ENCODE measurements at places on chromosomes 2 and 18. TPM values are rescaled to one million over a fixed set of nuclear protein-coding genes. Genes with fewer than 3 reads are reported as not detected.

Gene EHBP1
- 25.7 TPM for total RNA-seq

DNA sequence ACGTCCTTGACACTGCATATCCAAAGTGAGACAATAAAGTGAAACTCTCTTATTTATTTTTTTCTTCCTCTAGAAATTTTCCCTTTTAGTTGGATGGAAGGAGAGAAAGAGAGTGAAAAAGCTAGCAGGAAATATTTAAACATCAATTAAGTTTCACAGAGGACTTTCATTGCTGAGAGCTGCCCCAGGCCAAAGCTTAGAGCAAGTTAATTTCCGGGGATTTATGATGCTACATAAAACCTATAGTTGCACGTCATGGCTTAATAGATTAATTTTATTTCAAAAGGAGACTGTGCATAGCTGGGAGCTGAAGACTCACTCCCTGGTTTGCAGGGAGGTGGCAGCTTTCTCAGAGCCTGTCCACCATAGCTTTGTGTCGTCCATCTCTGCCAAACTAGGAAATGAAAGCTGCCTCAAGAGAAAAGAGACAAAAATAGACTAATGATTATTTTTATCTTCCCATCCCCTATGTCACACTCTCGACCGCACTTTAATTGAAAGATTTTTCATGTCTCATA, 323.3 kb upstream of the RAB6C start:
- no peak for DNase-seq

Gene SCG2
- 0.98 TPM for total RNA-seq

GRCh38 chr2:229282758-229283546, 11.9 kb upstream of the PID1 start:
- DNase-seq: peak; percentile 91

Gene SMYD1
- not detected for total RNA-seq

GRCh38 chr2:122737429-122738077, 982.1 kb downstream of the TSN start:
- peak; percentile 12 for DNase-seq

DNA sequence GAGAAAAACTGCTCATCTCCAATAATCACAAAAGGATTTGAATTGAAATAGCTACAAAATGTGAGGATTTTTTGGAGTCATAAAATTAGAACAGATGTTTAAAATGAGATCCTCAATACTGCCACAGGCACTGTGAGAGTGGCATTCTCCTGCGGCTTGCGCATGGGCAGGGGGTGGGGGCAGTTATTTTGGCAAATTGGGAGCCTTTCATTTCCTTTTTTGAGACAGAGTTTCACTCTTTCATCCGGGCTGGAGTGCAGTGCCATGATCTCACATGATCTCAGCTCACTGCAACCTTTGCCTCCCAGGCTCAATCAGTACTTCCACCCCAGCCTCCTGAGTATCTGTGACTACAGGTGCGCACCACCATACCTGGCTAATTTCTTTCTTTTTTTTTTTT, 42.4 kb downstream of the POMC start:
- DNase-seq: no peak

DNA sequence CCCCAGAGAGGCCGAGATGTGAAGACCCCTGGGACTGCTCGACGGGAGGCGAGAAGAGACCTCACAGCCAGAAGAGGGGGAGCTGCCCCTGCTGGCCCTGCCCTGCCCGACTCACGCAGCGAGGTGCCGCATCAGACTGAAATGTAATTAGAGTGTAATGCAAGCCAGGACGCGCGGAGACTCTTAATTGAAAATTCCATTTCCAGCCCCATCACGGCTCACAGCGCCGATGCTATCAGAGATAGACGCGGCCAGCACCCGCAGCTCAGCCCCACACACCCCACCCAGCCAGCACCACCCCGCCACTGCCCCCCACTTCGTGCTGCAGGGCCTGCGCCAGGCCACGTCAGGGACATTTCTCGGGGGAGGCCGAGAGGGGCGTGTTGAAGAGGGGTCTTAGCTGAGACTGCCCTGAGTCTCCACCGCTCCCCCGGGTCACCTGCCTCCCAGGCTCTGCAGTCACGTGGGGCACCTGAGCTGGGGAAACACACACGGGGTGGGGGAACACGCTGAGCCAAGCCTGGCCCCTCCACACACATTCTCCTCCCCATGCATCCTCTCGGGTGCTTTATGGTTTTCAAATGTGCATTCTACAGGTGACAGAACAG, 78.1 kb downstream of the TEX51 start:
- DNase-seq: no peak

DNA sequence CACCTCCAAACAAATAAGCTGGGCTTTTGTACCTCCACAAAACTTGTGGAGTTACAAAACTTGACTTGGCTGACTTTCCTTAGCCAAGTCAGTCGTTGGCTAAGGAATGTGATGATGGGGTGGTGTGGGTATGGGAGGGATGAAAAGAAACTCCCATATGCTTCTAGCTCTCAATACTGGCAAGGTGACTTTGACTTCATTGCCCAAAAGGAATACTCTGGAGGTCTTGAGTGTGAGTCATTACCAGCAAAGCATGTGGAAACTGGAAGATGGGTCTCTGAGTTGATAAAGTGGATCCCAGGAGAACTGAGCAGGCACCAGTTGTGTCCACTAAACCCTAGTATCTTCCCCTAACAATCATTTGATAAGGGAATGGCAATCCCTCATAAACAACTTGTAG, 226.7 kb downstream of the GULP1 start:
- DNase-seq: no peak

DNA sequence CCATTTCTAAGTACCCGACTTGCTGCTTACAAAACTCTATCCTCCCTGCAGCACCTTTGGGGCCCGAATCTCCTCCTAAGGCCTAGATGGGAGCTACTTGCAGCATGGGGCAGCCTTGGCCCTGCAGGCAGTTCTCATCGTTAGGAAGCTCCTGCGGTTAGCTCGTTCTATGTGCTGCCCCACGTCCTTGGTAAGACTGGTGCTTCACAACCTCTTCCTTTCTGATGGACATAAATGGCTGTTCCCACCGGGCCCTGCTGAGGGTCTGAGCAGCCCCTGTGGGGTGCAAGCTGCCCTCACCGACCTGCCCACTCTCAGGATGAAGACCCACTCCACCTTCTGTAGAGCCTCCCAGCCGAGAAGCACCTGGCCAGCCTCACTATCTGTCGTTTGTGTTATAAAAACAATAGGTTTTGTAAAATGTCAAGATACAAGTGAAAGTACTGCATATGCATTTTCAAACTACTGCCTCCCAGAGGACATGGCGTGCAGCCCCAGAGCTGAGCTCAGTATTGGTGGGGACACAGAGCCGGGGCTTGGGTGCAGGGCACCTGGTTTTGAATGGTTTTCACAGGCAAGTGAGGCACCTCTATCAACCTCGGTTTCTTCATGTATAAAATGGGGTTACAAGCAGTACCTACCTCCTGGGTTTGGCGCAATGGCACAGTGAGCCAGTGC, 19.4 kb downstream of the OTOF start:
- no peak for DNase-seq

Gene ST8SIA3
- not detected for total RNA-seq
